ENCODE measurements at places on chromosomes 3 and 15.

GRCh38 chr3:45332493-45332892, 55.9 kb upstream of the LARS2 start:
- H3K4me1 ChIP-seq = no peaks in the 10 kb centered on the region
- H3K36me3 ChIP-seq = no peaks in the 10 kb centered on the region
- DNase-seq = no peak
- H3K27me3 ChIP-seq = peaks cover 20% of the 10 kb centered on the region

- H3K4me1 ChIP-seq = peaks cover 11% of the 10 kb centered on the region
- H3K27ac ChIP-seq = no peak overlapping the region
- no peak overlapping the region for H3K4me3 ChIP-seq
- no peaks in the 10 kb centered on the region for H3K27me3 ChIP-seq
- DNase-seq = no peak
These were observed 79.8 kb upstream of the NR2E3 start for GRCh38 chr15:71730277-71731144.

DNA sequence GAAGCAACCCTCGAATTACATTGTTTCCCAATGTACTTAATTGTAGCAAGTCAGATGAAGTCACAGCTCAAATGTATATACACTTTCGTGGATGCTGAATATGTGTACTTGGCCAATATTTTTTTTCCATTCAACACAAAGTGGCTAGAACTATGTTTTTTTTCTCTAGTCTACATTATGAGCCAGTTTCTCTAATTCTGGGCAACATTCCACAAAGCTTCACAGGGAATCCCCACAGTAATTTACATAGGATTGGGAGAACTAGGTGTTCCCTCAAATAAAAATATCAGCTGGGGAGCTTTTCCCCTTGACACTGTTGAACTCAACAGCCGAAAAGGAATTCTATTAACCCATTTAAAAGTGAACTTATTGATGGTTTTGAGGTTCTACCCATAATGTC, 493.1 kb downstream of the MECOM start:
- peaks cover 14% of the 10 kb centered on the region for H3K4me1 ChIP-seq
- no peaks in the 10 kb centered on the region for H3K27me3 ChIP-seq
- H3K36me3 ChIP-seq = no peaks in the 10 kb centered on the region
- no peak overlapping the region for H3K4me3 ChIP-seq

GRCh38 chr3:188106887-188107830, 46.8 kb upstream of the LPP start:
- peaks cover 4% of the 10 kb centered on the region for H3K4me1 ChIP-seq
- no peak for DNase-seq

DNA sequence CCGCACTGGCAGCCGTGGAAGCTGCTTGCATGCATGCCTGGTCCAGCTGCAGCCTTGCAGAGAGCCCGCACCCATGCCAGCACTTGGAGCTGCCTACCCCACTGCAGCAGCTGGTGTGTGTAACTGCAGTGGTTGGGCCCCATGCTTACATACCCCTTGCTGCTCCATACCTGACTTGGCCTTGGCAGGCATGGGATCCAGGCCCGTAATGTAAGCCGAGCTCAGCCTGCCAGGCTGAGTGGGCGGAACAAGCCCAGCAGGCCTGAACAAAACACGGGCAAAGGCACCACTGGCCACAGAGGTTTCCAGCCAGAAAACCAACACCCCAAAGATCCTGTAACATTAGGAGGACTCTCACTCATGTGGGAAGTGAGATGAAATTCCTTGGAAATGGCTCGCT, 48.3 kb downstream of the SLC6A20 start:
- no peak for DNase-seq
- no peak overlapping the region for H3K27ac ChIP-seq
- H3K27me3 ChIP-seq = no peaks in the 10 kb centered on the region

GRCh38 chr3:143035466-143036211, 34.3 kb downstream of the U2SURP start:
- DNase-seq = no peak
- H3K27me3 ChIP-seq = no peaks in the 10 kb centered on the region
- H3K27ac ChIP-seq = no peak overlapping the region
- H3K36me3 ChIP-seq = peaks cover 26% of the 10 kb centered on the region

- H3K4me3 ChIP-seq = no peak overlapping the region
- H3K27ac ChIP-seq = no peak overlapping the region
- peaks cover 9% of the 10 kb centered on the region for H3K4me1 ChIP-seq
These were observed 25.5 kb upstream of the NUDT16 start for GRCh38 chr3:131356006-131356595.

DNA sequence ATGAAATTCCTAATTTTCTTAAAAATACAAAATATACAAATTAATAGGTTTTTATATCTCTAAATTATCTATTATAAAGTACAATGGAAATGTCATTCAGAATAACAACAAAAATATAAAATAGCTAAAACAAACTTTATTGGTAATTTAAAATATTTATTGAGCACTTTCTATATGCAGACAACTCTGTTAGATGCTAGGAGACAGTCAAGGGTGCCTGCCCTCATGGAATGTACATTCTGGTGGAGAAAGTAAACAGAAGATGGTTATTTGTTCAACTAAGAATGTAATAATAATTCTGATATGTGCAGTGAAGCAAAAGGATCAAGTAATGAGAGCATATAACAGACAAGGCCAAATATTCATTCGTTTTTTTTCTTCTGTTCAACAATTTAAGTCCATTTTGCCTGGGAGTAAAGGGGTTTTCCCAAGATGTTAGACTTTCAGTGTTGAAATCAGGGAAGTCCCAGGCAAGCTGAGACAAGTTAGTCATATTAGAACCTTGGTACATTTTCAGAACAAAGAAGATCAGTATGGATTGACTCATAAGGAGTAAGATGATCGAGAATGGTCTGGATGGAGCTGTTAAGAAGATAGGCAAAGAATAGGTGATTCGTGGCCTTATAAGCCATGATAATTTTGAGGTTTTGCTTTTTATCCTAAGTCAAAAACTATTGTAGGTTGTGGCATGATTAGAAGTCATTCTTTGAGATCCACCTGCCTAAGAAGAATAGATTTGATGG, 150.2 kb upstream of the MLF1 start:
- no peak for DNase-seq
- H3K27ac ChIP-seq = no peak overlapping the region
- no peaks in the 10 kb centered on the region for H3K4me1 ChIP-seq
- H3K4me3 ChIP-seq = no peak overlapping the region

DNA sequence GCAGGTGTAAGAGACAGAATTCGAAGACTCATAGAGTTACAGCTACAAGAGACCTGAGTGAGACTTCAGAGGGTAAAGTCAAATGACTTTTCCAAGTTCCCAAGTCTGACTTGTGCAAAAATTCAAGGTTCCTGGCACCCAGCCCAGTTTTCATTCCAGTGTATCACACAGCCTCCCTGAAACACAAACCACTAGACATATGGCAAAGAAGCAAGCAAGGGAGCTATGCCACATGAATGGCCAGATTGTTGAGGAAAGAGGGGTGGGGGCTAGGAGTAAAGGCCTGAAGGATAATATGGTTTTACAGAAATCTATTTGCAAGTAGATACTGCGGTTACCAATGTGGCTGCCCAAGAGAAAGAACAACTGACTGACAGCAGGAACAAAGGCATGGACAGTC, 301.2 kb downstream of the MECOM start:
- no peak for DNase-seq
- no peak overlapping the region for H3K27ac ChIP-seq
- H3K36me3 ChIP-seq = no peaks in the 10 kb centered on the region
- no peak overlapping the region for H3K4me3 ChIP-seq
- H3K4me1 ChIP-seq = peaks cover 20% of the 10 kb centered on the region

DNA sequence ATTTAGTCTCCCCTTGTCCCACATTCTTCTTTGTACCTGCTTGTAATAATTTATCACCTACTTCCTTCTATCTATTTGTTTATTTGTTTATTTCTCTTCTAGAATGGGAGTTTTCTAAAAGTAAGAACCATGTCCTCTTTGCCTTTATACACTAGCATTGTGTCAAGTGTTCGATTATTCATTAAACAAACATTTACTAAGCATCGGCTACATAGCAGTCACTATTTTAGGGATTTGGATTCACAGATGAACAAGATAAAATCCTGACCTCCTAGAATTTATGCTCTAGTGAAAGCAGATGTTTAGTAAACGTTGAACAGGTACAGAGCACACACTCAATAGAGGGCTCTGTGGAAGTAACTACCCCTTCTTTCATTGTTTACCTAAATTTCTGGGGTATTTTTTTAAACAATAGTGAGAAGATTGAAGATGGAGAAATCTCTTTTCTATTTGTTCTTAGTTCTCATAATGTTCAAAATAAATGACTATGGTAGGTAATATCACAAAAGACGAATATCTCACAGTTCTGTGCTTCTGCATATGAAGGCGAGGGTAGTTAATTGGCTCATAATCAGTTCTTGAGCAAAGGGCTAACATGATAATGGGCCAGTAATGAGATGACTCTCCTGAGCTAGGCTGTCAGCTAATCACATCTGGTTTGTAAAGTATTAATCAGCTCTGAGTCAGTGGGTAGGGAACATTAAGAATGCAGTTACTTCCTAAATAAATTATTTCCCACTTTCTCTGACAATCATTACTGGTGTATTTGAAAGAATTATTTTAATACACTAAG, 111.9 kb downstream of the SLC9A9 start:
- no peak overlapping the region for H3K27ac ChIP-seq
- H3K27me3 ChIP-seq = no peaks in the 10 kb centered on the region
- H3K36me3 ChIP-seq = no peaks in the 10 kb centered on the region
- H3K4me1 ChIP-seq = no peaks in the 10 kb centered on the region
- H3K4me3 ChIP-seq = no peak overlapping the region

DNA sequence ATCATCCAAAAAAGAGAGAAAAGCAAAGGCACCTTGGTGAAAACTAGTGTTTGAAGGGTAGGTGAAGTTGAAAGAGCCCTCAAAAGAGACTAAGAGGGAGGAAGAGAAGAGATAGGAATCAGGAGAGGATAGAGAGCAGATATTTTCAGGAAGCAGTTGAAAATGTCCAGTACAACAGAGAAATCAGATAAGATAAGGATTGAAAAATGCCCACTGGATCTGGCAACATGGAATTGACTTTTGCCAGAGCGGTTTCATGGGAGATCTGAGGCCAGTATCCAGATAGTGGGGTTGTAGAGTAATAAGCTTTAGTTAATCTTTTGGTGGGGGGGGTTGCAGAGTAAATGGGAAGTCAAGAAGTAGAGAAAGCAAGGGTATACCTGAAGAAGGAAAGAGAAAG, 337.4 kb downstream of the IL5RA start:
- H3K4me3 ChIP-seq = no peak overlapping the region
- H3K27me3 ChIP-seq = no peaks in the 10 kb centered on the region
- peaks cover 10% of the 10 kb centered on the region for H3K4me1 ChIP-seq

DNA sequence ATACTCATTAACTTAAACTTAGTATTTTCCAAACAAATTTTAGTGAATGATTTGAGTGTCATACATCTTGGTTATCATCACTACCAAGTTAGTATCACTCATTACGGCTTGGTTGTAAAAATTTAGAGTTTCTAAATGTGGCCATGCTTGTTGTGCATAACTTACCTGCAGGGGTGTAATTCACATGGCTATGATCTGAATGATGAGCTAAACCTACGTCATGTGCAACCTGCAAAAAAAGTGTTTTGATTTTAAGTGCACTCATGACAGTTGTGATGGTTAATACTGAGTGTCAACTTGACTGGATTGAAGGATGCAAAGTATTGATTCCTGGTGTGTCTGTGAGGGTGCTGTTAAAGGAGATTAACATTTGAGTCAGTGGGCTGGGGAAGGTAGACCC, 17.6 kb upstream of the CLDN16 start:
- peak overlapping the region; percentile 92 for H3K27ac ChIP-seq
- H3K27me3 ChIP-seq = no peaks in the 10 kb centered on the region
- no peak overlapping the region for H3K4me3 ChIP-seq
- H3K36me3 ChIP-seq = no peaks in the 10 kb centered on the region
- peaks cover 4% of the 10 kb centered on the region for H3K4me1 ChIP-seq

GRCh38 chr3:168828014-168828413, 732.3 kb upstream of the GOLIM4 start:
- H3K4me3 ChIP-seq = no peak overlapping the region
- H3K36me3 ChIP-seq = no peaks in the 10 kb centered on the region
- no peak for DNase-seq
- H3K27ac ChIP-seq = no peak overlapping the region

- no peak for DNase-seq
- H3K4me3 ChIP-seq = peak overlapping the region; percentile 53
- H3K36me3 ChIP-seq = peaks cover 3% of the 10 kb centered on the region
These were observed 79.3 kb upstream of the SKOR1 start for GRCh38 chr15:67746022-67746421.

GRCh38 chr15:27017168-27017809, 46.3 kb downstream of the GABRG3 start:
- peaks cover 6% of the 10 kb centered on the region for H3K27me3 ChIP-seq
- no peak for DNase-seq
- no peaks in the 10 kb centered on the region for H3K4me1 ChIP-seq
- H3K27ac ChIP-seq = no peak overlapping the region
- H3K4me3 ChIP-seq = no peak overlapping the region
- H3K36me3 ChIP-seq = no peaks in the 10 kb centered on the region

- no peaks in the 10 kb centered on the region for H3K36me3 ChIP-seq
- no peak for DNase-seq
- H3K27ac ChIP-seq = peak overlapping the region; percentile 49
- no peaks in the 10 kb centered on the region for H3K27me3 ChIP-seq
- peak overlapping the region; percentile 25 for H3K4me3 ChIP-seq
- H3K4me1 ChIP-seq = peaks cover 15% of the 10 kb centered on the region
These were observed 217.0 kb downstream of the ZNF621 start for GRCh38 chr3:40741729-40742128.

DNA sequence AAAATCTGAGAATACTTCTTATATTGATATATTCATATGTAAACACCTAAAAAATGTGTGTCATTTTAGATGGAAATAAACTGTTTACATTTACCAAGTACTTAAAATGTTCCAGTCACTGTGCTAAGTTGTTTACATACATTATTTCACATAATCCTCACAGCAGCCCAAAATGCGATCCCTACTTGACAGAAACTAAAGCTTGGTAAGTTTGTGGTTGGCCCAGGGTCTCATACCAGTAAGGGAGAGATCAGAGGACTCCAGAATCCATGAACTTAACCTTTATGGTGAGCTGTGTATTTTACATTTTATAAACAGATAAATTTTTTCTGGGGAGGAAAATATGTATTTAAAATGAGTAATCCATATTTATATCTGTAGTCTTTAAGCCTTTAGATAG, 51.2 kb downstream of the SLC25A26 start:
- H3K27me3 ChIP-seq = no peaks in the 10 kb centered on the region
- H3K27ac ChIP-seq = no peak overlapping the region

- DNase-seq = no peak
- H3K4me1 ChIP-seq = no peaks in the 10 kb centered on the region
- H3K4me3 ChIP-seq = no peak overlapping the region
- no peak overlapping the region for H3K27ac ChIP-seq
- H3K27me3 ChIP-seq = no peaks in the 10 kb centered on the region
- peaks cover 25% of the 10 kb centered on the region for H3K36me3 ChIP-seq
These were observed 87.0 kb upstream of the MYO5C start for GRCh38 chr15:52382647-52383046.
